Fibroblast of upper back skin (primary cell): ENCODE measurements at places on chromosomes 5 and 9.

GRCh38 chr9:77827104-77827784 is 179.1 kb upstream of the GNA14 start:
- DNase-seq: no peak

DNA sequence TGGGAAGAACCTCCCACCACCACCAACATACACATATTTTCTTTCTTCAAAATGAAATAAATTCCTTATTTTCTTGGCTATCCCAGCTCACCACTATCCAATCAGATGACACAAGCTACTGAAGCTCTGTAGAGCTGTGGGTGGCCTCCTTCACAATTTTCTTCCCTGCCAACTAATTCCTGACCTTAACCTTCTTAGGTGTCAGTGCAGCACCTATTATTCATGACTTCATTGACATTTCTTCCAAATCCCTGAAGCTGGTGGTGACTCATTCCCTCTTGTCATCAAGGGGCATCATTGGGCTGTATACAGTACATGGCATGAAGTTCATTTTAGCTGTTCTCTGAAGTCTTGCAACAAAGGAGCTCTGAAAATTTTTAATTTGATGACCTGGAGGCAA is 42.0 kb upstream of the ADRA1B start:
- DNase-seq: peak; percentile 77

DNA sequence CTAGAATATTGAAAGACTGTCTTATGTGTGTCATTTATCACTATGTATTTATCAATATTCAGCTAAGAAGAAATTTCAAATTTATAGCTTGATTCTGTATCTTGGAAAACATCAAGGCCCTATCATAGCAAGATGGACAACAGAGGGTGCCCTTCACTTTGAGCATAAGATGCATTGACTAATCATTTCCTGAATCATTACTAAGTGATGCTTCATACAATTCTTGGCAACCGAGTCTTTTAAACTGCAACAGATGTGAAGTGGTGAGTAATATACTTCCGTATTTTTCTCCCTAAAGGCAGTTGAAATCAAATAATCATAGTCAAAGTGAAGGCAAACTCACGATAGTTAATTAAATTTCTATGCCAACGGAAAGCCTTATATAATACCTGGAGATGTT is 318.6 kb upstream of the RGMB start:
- peak; percentile 96 for DNase-seq

- peak; percentile 36 for DNase-seq
Measured at GRCh38 chr9:133113163-133113948, 7.7 kb downstream of the RALGDS start.

- DNase-seq: no peak
Measured at GRCh38 chr5:132464156-132464939, 26.2 kb downstream of the IRF1 start.

DNA sequence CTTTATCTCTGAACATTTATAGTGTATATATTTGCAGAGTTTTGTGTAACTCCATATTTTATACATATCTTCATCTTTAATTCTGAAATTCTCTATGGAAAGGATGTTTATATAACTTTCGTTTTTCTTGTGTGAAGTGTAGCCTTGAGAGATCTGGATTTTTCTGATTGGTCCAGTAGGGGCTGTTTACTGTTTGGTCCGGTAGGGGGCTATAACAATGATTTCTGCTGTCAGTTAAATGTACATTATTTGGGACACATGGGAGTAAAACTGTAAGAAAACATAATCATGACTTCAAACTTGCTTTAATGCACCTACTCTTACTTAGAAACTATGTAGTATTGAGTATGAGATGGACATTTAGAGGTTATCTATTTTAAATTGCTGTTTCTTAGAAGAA is 527.1 kb upstream of the ARRDC3 start:
- DNase-seq: no peak

- no peak for DNase-seq
Measured at GRCh38 chr9:98833090-98833956, 25.9 kb downstream of the GALNT12 start.

DNA sequence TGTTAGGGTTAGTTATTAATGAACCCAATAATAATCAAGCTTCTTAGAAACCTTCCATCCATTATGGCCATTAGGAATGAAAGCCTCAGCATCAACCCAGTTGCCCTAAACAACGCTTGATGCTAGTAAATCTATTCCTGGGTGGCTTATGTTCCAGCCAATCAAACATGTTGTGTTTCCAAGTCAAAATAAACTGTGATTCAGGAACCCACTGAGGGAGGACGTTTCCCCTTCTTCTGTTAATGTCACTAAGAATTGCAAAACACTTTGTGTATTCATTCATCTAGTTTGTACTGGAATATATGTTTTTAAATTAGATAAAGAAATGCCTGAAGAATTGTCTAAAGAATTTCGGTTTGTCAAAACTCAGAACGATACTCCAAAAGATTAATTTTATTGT is 142.5 kb upstream of the MSX2 start:
- no peak for DNase-seq

GRCh38 chr5:80399526-80400239 is 8.2 kb upstream of the ZFYVE16 start:
- peak; percentile 54 for DNase-seq

- no peak for DNase-seq
Measured at GRCh38 chr9:17251100-17251499, 116.3 kb downstream of the CNTLN start.

DNA sequence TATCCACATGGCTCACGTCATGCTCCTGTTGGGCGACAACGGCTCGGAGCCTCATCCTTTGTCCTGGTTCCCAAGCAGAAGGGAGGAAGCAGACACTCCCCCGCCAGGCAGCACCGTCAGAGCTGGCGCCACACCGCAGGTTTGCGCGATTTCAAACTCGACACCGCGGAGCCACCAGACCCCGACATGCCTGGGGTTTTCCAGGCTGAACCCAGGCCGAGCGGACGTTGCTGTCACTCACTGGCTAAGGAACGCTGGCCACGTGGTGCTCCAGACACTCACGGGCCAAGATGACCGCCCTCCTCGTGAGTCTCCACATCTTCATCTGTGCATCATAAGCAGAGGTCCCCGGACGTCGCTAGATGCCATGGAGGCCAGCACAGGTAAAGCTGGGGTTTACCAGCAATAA is 9.0 kb downstream of the TERT start:
- no peak for DNase-seq

DNA sequence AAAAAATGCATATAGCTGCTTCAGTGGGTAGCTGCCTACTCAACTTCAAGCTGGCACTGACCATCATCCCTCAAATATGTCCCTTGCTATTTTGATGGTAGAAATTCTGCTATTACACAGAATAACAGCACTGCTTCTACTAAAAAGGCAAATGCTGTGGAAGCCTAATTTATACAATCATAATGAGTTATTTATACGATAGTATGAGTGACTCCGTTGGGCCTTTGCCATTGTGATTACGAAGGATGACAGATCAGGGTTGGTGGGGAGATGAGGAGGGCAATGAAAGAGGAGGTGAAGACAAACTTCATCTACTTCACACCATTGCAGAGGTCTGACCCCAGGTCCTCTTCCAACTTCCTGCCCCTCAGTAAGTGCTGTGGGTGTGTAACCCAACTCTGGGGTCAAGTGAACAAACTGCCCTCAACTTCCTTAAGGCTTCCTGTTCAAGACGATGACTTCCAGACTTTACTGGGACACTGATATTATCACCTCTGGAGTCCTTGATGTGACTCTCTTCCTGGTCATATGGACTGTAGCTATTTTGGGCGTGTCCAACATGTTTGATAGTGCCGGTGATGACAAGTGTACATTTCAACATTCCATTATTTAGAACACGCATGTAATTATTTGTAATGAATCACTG is 74.1 kb upstream of the RPS23 start:
- DNase-seq: no peak

- DNase-seq: no peak
Measured at GRCh38 chr5:101561018-101561417, 657.9 kb upstream of the ST8SIA4 start.

- DNase-seq: no peak
Measured at GRCh38 chr5:944992-945685, 52.5 kb downstream of the TRIP13 start.

- peak; percentile 67 for DNase-seq
Measured at GRCh38 chr5:128062172-128062746, 21.3 kb upstream of the SLC12A2 start.

DNA sequence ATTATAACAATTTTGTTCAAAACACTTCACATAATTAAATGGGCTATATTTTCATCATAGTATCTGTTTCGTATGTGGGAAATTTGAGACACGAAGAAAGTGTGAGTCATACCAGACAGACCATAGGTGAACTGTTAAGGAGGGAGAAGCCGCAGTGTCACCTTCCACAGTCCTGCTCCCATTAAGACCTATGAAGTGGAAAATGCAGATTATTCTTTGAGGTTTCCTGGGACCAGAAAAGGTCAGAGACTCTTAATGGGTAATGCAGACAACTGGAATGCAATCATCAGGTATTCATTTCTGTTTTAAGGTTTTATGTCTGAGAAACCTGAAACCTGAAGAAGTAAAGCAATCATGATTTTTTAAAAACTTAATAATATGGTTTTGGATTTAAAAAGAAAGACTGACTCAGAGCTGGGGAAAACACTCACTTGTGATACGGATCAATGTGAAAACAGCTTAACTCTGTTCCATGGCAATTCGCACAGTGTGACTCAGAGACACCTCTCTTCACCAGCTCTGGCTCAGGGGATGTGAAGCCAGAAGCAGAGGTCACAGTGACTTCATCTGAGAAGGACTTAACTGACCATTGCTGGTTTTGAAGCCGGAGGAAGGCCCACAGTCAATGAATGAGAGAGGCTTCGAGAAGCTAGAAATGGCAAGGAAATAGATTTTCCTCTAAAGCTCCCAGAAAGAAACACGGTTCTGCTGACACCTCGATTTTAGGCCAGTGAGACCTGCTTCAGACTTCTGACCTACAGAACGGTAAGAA is 17.2 kb upstream of the GCNT1 start:
- DNase-seq: no peak

- DNase-seq: peak; percentile 25
Measured at GRCh38 chr9:75891277-75891741, 836 bp downstream of the PCSK5 start.

DNA sequence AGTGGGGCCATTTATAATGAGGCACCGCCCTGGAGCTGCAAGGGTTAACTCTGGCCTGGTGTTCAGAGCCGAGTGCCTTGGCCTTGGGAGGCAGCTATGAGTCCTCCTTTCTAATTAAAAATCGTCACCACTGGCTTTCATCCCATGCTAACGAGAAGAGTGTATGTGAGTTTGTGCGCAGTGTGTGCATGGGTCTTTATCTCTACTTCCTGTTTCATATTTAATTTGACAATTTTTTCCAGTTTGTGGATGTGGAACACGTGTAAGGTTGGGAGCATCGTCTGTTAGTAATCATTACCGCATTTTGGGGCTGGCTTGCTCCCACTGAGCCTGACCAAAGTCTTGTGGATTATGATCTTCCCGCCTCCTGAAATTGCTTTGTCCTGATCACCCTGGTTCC is 76.4 kb downstream of the NDFIP1 start:
- peak; percentile 26 for DNase-seq

DNA sequence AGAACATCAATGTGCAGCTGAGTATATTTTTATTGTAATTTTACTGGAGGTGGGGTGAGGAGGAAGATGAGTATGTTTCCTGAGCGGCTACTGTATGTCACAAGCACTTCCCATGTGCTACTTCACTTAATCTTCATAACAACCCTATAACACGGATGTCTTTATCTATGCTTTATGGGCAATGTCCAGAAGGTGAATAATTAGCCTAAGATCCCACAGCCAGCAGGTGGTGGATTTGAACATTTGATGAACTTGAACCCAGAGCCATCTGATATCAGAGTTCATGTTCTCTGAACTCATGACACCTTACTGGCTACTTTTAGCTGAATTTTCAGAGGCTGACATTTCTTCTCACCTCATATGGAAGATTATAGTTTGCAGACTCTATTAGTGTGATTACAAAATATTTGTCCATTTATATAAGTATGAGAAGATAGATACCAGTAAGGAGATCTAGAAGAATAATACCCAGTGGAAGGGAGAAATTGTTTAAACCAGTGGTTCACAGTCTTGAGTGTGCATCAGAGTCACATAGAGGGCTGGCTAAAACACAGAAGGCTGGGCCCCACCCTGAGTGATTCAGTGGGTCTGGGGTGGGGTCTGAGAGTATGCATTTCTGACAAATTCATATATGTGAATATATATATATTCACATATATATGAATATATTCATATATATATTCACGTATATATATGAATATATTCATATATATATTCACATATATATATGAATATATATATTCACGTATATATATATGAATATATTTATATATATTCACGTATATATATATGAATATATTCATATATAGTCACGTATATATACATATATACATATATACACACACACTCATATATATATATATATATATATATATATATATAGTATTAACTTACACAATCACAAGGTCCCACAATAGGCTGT is 164.4 kb upstream of the NR3C1 start:
- DNase-seq: no peak

- no peak for DNase-seq
Measured at GRCh38 chr9:132760057-132760456, 89.8 kb downstream of the GTF3C4 start.

- no peak for DNase-seq
Measured at GRCh38 chr9:110334183-110334582, 3.5 kb downstream of the TXNDC8 start.

DNA sequence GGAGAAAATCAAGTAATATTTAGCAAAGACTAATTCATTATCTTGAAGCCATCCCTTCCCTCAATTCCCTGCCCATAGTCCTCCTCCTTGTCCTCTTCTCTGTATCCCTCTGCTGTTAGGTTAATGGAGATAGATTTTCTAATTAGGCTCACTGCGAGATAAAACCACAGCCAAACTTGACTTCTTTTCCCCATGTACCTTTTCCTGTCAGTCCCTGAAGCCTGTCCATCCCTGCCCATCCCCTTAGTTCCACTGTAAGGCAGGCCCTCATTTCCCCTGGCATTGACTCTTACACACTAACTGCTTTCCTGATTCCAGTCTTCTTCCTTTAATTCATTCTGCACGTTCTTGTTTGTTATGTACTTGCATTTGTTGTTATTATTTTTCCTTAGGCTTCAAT is 1.2 kb downstream of the TLR4 start:
- no peak for DNase-seq

- DNase-seq: no peak
Measured at GRCh38 chr5:110663525-110663924, 62.9 kb downstream of the TMEM232 start.

DNA sequence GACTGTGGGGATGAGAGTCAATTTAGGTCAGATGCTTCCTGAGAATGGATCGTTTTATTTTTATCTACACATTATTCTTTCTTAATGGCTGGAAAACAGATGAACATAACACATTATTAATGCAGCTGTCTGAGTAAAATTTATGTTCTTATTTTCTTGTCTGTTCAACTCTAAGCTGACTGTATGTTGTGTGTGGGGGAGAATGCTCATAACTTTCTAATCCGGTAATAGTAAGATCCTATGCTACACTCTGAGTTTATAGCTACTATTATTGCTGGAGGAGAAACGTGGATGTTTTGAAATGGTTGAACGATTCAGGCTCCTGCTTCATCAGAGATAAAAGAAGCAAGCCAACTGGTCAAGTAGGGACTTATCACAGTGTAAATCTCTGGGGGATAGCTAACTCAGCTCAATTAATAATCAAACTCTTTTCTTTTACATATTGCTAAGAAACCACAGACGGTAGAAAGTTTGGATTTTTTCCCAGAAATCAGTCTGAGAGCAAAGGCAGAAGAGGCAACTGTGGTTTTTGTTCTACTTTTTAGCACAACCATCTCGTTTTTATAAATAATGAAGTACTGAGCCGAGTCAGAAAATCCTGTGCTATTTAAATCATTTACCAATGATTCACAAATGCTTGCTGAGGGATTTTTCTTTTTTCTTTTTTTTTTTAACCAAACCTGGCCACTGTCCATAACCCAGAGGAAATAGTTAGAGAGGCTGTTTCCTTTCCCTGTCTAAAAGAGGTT is 265.0 kb upstream of the FAM174A start:
- DNase-seq: peak; percentile 78

- DNase-seq: peak; percentile 65
Measured at GRCh38 chr9:108473209-108474112, 382.3 kb downstream of the ACTL7B start.
